Naive thymus-derived CD4-positive, alpha-beta T cell (primary cell): ENCODE measurements at places on chromosomes 13 and 19. TPM values are rescaled to one million over a fixed set of nuclear protein-coding genes. Genes with fewer than 3 reads are reported as not detected.

The RNF17 gene
- not detected in 2 replicates for total RNA-seq

DNA sequence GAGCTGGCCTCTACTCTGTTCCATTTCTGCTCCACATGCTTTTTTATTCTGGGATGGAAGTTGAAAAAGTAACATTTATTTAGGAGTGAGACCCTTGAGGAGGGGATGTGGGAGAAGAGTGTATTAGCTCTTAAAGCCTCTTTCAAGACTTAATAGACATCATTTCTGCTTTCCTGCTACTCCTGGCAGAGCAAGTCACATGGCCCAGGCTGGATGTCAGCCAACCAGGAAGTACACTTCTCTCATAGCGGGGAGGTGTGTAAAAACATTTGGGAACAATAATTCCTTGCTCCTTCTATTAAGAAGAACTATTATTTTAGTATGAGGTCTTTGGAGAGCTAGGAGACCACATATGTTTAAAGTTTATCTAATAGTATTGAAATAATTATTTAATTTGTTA, 40.6 kb upstream of the FAM216B start:
- no peaks in the 10 kb centered on the region for H3K4me1 ChIP-seq
- H3K27me3 ChIP-seq, result no peaks in the 10 kb centered on the region
- no peak overlapping the region for H3K27ac ChIP-seq

DNA sequence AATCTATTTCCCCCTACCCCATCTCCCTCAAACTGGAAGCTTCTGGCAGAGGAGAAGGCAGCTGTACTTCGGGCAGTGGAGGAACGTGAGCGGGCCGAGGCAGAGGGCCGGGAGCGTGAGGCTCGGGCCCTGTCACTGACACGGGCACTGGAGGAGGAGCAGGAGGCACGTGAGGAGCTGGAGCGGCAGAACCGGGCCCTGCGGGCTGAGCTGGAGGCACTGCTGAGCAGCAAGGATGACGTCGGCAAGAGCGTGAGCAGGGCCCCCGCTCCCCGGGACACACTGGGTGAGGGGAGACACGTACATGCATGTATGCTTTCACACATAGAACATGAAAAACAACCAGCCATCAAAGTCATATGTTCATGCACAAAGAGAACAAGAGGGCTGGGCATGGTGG, 42.7 kb downstream of the KCNC3 start:
- no peaks in the 10 kb centered on the region for H3K36me3 ChIP-seq
- no peaks in the 10 kb centered on the region for H3K4me1 ChIP-seq
- no peaks in the 10 kb centered on the region for H3K27me3 ChIP-seq

DNA sequence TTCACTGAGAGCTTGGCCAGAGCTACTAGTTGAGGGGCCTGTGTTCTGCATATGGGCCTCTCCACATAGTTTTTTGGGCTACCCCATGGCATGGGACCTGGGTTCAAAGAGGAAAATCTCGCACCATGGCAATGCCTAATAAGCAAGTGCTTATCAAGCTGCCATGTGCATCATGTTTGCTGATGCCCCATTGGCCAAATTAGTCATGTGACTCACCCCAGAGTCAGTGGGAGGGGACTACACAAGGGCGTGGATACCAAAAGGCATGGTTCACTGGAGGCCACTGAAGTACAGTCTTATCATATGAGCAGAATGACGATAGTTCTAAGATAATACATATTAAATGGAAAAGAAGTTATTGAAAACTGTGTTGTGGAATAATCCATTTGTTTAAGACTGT, 214.8 kb downstream of the LMO7 start:
- H3K4me3 ChIP-seq, result no peak overlapping the region
- no peak for DNase-seq
- H3K4me1 ChIP-seq, result no peaks in the 10 kb centered on the region

- peaks cover 16% of the 10 kb centered on the region for H3K4me1 ChIP-seq
- DNase-seq, result peak; percentile 56
- peak within 1 kb of the TSS; percentile 91 for H3K4me3 ChIP-seq
Observed at GRCh38 chr19:12723641-12724426, at the start of gene TNPO2. TSS of gene TNPO2 (minus strand) at chr19:12723932. CDS start at chr19:12720977, 2,955 bp downstream.

DNA sequence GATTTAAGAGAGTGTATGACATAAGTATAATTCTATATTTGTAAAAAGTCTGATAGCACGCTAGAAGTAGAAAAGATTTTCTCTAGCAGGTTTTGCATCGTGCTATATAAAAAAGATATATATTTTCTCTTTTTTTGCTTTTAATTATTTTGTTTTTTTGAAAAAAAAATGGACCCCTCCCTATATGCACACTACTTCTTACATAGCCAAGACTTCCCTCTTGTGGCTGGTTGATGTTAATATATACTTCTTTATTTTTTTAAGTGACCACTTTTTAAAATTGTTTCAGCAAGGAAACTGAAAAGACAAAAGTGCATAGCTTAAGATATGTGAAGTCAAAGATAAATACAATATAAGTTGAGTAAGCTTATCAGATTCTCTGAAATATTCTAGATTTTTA, 1202.8 kb downstream of the DIAPH3 start:
- H3K27ac ChIP-seq, result no peak overlapping the region
- H3K4me1 ChIP-seq, result no peaks in the 10 kb centered on the region
- no peak for DNase-seq
- no peak overlapping the region for H3K4me3 ChIP-seq
- H3K36me3 ChIP-seq, result no peaks in the 10 kb centered on the region

GRCh38 chr19:48915757-48916156, 15.6 kb downstream of the NUCB1 start:
- no peak for DNase-seq
- H3K27ac ChIP-seq, result no peak overlapping the region
- H3K36me3 ChIP-seq, result peaks cover 29% of the 10 kb centered on the region
- no peaks in the 10 kb centered on the region for H3K27me3 ChIP-seq
- H3K4me3 ChIP-seq, result no peak overlapping the region

The ZNF726 gene
- 3.3 TPM for total RNA-seq

GRCh38 chr19:2549701-2550191, 73.8 kb downstream of the GADD45B start:
- DNase-seq, result no peak
- H3K4me3 ChIP-seq, result no peak overlapping the region
- no peaks in the 10 kb centered on the region for H3K27me3 ChIP-seq

GRCh38 chr13:75558145-75558840, 8.7 kb downstream of the UCHL3 start:
- peaks cover 14% of the 10 kb centered on the region for H3K36me3 ChIP-seq
- H3K27ac ChIP-seq, result no peak overlapping the region
- no peaks in the 10 kb centered on the region for H3K27me3 ChIP-seq

DNA sequence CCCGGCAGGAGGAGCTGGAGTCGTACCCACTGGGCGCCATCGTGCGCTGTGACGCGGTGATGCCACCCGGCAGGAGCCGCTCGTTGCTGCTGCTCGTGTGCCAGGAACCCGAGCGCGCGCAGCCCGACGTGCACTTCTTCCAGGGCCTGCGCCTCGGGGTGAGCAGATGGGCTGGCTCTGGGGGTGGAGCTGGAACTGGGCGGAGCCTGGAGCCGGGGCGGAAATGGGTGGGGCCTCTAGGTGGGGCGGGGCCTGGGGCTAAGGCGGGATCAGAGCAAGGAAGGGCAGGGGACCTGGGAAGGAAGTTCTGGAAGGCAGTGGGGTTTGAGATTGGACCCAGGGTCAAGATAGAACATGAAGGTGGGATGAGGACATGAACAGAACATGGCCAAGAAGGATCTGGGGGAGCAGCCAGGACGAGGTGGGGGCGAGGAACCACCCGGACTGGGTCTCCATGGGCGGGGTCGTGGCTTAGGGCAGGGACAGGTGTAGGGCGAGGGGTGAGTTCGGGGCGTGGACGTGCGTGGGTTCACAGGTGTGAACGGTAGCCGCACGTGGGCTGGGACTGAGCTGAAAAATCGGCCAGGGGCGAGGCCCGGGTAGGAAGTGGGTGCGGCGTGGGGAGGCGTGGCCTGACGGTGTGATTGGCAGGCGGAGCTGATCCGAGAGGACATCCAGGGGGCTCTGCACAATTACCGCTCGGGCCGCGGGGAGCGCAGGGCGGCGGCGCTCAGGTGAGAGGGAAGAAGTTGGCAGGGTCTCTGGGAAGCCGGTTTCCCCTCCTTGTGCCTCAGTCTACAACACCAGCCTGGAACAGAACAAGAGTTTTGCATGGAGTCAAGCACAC, 4.7 kb downstream of the EPS8L1 start:
- peak overlapping the region; percentile 53 for H3K4me3 ChIP-seq
- H3K27me3 ChIP-seq, result no peaks in the 10 kb centered on the region
- no peak overlapping the region for H3K27ac ChIP-seq
- peaks cover 10% of the 10 kb centered on the region for H3K4me1 ChIP-seq
- H3K36me3 ChIP-seq, result no peaks in the 10 kb centered on the region

GRCh38 chr13:102757006-102757405, 16.6 kb downstream of the TEX30 start:
- no peaks in the 10 kb centered on the region for H3K36me3 ChIP-seq
- DNase-seq, result no peak
- H3K4me3 ChIP-seq, result no peak overlapping the region

GRCh38 chr13:101512650-101513049, 60.2 kb downstream of the ITGBL1 start:
- no peaks in the 10 kb centered on the region for H3K4me1 ChIP-seq
- H3K36me3 ChIP-seq, result no peaks in the 10 kb centered on the region
- H3K27me3 ChIP-seq, result no peaks in the 10 kb centered on the region
- DNase-seq, result no peak
- no peak overlapping the region for H3K27ac ChIP-seq

- no peak overlapping the region for H3K27ac ChIP-seq
- no peaks in the 10 kb centered on the region for H3K36me3 ChIP-seq
- no peak overlapping the region for H3K4me3 ChIP-seq
- H3K27me3 ChIP-seq, result no peaks in the 10 kb centered on the region
Observed at GRCh38 chr13:58446979-58447378, 815.4 kb downstream of the PCDH17 start.

DNA sequence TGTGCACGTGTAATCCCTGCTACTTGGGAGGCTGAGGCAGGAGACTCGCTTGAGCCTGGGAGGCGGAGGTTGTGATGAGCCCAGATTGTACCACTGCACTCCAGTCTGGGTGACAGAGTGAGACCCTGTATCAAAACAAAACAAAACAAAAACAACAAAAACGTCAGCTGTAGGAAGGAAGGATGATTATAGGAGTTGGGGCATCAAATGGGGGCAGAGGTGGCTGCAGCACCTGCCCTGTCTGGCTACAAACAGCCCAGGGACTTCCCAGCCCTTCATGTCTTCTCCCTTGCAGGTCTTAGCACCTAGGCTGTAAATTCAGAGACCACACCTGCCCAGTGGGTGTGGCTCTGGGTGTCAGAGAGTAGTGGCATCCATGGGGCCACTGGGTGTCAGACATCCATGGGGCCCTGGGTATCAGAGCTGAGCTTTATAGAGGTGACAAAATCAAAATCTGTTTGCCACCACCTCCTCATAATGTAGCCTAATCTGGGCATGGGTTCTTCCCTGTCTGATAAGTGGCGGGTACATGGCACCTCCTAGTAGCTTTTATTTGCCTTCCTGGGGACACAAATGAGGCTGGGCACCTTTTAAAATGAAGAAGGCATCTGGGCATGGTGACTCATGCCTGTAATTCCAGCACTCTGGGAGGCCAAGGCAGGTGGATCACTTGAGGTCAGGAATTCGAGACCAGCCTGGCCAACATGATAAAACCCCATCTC, 4.7 kb upstream of the B3GNT3 start:
- H3K4me3 ChIP-seq, result no peak overlapping the region
- H3K36me3 ChIP-seq, result peaks cover 30% of the 10 kb centered on the region
- peaks cover 11% of the 10 kb centered on the region for H3K4me1 ChIP-seq
- H3K27ac ChIP-seq, result no peak overlapping the region
- no peaks in the 10 kb centered on the region for H3K27me3 ChIP-seq

DNA sequence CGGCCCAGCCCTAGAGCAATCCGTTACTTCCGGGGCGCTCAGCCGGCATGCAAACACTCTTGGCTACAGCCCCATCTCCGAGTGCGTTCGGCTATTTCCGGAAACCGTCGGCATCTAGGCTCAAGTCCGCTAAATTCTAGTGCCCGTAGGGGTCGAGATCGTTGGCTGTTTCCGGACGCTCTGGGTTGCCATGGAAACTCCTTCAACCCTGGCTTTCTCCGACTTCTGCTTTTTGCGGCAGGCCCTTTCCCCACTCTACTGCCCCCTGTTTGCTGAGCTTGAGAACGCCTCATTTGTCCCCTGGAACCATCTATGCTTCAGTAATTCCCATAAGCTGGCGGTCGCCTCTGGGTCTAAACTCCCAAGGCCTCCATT, 534 bp upstream of the PIK3R2 start:
- no peaks in the 10 kb centered on the region for H3K36me3 ChIP-seq
- DNase-seq, result peak; percentile 97
- peak overlapping the region; percentile 88 for H3K27ac ChIP-seq
- H3K4me1 ChIP-seq, result peaks cover 20% of the 10 kb centered on the region
- peak overlapping the region; percentile 82 for H3K4me3 ChIP-seq
- H3K27me3 ChIP-seq, result no peaks in the 10 kb centered on the region

- H3K4me3 ChIP-seq, result no peak overlapping the region
- DNase-seq, result no peak
- H3K27me3 ChIP-seq, result no peaks in the 10 kb centered on the region
- H3K27ac ChIP-seq, result no peak overlapping the region
- H3K36me3 ChIP-seq, result no peaks in the 10 kb centered on the region
- H3K4me1 ChIP-seq, result no peaks in the 10 kb centered on the region
Observed at GRCh38 chr19:5057860-5058259, 88.9 kb downstream of the KDM4B start.

DNA sequence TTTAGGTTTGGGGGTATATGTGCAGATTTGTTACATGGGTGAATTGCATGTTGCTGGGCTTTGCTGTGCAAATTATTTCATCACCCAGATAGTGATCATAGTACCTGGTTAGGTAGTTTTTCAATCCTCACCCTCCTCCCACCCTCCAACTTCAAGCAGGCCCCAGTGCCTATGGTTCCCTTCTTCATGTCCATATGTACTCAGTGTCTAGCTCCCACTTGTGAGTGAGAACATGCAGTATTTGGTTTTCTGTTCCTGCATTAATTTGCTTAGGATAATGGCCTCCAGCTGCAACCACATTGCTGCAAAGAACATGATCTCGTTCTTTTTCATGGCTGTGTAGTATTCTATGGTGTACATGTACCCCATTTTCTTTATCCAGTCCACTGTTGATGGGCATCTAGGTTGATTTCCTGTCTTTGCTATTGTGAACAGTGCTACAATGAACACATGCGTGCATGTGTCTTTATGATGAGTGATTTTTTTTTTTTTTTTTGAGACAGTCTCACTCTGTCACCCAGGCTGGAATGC, 42.9 kb upstream of the POMP start:
- H3K4me3 ChIP-seq, result no peak overlapping the region
- H3K36me3 ChIP-seq, result no peaks in the 10 kb centered on the region
- H3K27me3 ChIP-seq, result no peaks in the 10 kb centered on the region
- DNase-seq, result no peak
- no peaks in the 10 kb centered on the region for H3K4me1 ChIP-seq

DNA sequence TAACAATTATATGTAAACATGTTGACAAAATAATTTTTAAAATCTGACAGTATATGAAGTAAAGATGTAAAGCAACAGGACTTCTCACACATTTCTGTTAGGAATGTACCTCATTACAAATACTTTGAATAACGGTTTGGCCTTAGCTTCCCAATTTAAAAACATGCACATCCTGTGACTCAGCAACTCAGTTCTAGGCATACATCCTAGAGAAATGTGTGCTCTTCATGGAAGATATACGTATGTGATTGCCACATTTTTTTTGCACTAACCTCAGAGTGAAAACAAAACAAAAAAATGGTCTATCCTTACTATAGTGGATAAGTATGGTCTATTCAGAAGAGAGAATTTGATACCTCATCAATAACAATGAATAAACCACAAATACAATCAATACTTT, 314.6 kb downstream of the LIG4 start:
- no peak overlapping the region for H3K4me3 ChIP-seq
- H3K4me1 ChIP-seq, result no peaks in the 10 kb centered on the region
- no peaks in the 10 kb centered on the region for H3K27me3 ChIP-seq
- no peak for DNase-seq
- H3K27ac ChIP-seq, result no peak overlapping the region

- H3K36me3 ChIP-seq, result no peaks in the 10 kb centered on the region
- H3K27me3 ChIP-seq, result no peaks in the 10 kb centered on the region
- no peaks in the 10 kb centered on the region for H3K4me1 ChIP-seq
- H3K4me3 ChIP-seq, result no peak overlapping the region
- DNase-seq, result no peak
Observed at GRCh38 chr19:37933937-37934358, 26.9 kb downstream of the SIPA1L3 start.
